ENCODE measurements at places on chromosomes 2 and 18.

- DNase-seq, result no peak
Measured at GRCh38 chr2:182726473-182726872, 10.4 kb downstream of the DNAJC10 start.

DNA sequence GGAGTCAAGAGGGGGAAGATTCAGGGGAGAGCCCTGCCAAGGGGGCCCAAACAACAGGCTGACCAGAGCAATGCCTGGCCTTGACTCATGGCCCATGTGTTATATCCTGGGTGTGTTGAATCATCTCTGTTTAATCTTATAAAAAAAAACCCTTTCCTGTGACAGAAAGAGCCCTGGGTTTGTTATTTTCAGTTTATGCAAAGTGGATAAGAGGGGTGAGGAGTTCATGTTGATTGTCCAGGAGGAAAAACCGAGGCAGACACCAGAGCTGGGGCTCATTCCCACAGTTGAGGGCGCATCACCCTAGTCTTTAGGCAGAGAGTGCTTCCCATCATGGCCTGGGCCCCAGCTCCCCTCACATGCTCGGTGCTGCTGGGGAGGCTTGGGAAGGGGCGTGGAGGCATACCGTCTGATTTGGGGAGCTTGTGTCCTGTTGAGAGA lies 30.9 kb upstream of the IL37 start:
- DNase-seq, result no peak

GRCh38 chr2:54656863-54657262 lies 66.6 kb upstream of the EML6 start:
- DNase-seq, result no peak

DNA sequence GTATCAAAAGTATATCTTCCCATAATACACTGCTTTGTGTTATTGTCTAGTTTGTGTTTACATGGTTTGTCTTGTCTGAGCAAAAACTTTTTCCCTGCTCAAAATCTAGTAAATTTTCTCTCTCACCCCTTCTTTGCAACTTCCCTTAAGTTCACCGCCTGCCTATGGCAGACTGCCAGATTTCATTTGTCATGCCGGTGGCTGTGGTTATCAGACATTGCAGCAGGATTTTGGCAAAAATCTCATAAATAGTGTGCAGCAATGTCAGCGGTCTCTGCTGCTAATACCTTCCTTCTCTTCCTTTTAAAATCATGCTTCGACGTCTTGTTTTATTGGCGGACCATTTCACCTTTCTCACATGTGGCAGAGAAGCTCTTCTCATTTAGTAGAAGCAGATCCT lies 45.6 kb upstream of the TMEM178A start:
- peak; percentile 60 for DNase-seq

GRCh38 chr2:714005-714741 lies 37.0 kb upstream of the TMEM18 start:
- DNase-seq, result peak; percentile 43

DNA sequence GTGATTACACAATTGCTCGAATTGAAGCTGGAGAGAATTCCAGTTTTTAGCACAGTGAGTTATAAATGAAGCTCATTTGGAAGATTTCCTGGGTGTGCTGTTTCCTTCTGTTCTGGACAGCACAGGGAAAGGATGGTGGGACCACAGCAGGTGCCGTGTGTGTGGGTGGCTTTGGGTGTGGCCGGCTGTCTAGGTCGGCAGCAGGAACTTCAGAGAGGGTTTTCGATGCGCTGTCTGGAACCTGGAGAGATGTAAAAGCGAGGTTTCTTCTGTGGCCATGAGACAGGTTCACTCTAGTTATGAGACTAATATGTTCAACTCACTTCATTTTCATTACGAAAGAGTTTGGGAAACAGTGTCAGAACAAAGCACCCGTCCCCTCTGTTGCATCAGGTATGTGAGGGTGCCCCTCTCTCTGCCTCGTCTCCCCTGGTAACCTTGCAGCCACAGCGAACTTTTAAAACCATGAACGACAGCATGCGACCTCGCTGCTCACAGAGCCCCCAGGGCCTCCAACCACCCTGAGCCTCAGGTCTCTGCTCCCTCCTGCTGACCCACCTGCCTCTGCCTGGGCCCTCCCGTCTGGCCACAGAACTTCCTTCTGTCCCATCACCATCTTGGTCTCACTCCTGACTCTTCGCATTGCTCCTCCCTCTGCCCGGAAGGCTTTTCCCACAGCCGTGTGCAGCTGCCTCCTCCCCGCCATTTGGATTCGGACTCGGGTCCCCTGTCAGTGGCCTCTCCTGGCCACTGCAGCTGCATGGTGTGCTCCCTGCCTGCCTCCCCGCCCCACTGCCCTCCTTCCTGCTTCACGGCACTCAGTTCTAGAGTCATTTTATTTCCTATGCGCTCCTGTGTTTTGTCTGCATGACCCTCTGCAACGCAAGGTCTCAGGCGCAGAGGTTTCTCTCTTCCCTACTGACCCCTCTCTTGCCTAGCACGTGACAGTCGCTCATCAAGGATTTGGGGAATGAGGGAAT lies 151.2 kb downstream of the NDUFA10 start:
- DNase-seq, result peak; percentile 38

- DNase-seq, result no peak
Measured at GRCh38 chr18:41761333-41762018, 193.6 kb upstream of the PIK3C3 start.

DNA sequence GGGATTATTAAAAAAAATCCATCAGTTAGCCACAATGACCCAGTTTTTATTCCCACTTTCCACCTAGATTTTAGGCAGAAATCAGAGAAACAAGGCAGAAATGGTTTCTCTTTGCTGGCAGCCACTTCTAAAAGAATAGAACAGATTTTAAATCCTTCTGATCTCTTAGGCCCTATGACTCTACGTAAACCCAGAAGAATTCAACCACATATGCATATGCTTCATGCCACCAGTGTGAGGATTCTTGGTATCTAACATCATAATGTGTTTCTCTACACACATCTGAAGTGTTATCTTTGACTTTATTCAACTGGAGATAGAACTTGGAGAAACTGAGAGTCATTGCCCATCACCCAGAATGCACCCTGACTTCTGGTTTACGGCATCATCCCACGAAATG lies 128.7 kb upstream of the TANK start:
- no peak for DNase-seq

- no peak for DNase-seq
Measured at GRCh38 chr18:60892855-60893254, 440.4 kb upstream of the CDH20 start.

DNA sequence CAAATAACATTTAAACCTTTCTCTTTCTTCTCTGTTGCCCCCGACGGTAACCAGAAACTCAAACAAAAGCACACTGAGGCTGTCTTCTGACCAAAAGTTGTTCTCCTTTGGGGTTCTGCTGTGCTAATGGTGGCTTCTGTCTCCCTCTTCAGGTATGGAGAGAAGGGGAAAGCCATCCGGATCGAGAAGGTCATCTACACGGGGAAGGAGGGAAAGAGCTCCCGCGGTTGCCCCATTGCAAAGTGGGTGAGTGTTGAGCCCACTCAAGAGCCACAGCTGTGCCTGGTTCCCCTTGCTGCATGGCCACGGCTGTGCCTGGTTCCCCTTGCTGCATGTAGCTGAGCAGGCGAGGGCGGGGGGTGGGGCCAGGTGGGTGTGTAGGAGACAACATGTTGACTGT lies 67.4 kb downstream of the BOLA3 start:
- DNase-seq, result peak; percentile 45

- DNase-seq, result no peak
Measured at GRCh38 chr18:52610451-52611115, 270.6 kb downstream of the DCC start.

GRCh38 chr2:44950646-44951045 lies 9.1 kb downstream of the SIX3 start:
- no peak for DNase-seq

DNA sequence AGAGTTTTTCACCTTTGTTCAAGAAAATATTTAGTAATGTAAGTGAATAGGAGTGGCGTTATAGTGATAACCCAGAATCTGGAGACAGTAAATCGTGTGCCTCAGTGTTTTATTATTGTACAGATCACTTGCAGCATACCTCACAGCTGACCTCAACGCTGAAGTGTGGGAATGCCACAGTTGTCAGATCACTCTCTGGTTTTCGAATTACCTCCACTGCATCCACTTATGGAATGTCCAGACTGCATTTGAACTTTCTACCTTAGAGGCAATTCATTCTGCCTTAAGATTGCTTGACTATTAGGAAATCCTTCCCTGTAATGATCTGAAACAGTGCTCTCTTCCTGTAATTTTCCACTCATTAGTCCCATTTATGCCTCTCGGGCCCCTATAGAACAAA lies 164.5 kb upstream of the ALPP start:
- DNase-seq, result peak; percentile 68

DNA sequence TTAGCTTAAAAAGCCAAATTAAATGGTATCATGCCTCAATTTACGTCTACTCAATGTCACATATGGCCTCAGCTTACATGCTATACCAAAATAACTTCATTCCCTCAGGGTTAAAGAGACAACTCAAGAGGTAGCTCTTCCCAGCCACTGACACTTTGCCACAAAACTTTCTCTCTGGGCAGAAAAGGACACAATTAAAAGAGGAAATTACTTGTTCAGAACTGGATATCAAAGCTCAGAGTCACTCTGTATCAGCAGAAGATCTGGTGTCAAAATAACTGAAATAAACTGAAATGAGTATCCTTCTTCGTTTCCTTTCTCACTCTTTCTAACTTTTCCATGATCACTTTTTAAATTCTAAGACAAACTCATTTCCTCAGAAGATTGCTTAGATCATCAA lies 108.7 kb downstream of the ZNF521 start:
- no peak for DNase-seq

- DNase-seq, result peak; percentile 66
Measured at GRCh38 chr2:168801961-168802858, at the start of gene NOSTRIN. NOSTRIN (plus strand) TSS chr2:168802637; CDS start chr2:168802647, 10 bp downstream.

DNA sequence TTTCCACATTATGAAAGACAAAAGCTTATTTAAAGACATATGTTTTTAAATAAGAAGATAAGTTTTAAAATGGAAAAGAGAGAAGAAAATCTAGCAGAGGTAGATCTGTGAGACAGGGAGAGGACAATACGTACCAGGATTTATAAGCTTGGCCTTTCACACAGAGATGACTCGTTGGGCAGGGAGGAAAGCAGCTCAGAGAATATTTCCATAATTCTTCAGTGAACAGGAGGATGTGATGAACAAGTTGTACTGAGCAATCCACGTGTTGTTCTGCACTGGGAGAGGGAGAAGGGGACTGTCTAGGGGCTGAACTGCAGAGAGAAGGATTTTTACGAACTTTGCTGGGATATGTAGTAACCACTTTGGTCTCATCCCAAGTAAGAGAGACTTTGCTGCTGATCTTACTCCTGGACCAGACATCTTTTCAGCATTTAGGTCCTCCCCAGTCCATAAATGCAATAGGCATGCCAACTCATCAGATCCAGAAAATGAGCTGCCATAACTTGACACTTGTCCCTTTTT lies 162.5 kb upstream of the SETBP1 start:
- DNase-seq, result peak; percentile 72

DNA sequence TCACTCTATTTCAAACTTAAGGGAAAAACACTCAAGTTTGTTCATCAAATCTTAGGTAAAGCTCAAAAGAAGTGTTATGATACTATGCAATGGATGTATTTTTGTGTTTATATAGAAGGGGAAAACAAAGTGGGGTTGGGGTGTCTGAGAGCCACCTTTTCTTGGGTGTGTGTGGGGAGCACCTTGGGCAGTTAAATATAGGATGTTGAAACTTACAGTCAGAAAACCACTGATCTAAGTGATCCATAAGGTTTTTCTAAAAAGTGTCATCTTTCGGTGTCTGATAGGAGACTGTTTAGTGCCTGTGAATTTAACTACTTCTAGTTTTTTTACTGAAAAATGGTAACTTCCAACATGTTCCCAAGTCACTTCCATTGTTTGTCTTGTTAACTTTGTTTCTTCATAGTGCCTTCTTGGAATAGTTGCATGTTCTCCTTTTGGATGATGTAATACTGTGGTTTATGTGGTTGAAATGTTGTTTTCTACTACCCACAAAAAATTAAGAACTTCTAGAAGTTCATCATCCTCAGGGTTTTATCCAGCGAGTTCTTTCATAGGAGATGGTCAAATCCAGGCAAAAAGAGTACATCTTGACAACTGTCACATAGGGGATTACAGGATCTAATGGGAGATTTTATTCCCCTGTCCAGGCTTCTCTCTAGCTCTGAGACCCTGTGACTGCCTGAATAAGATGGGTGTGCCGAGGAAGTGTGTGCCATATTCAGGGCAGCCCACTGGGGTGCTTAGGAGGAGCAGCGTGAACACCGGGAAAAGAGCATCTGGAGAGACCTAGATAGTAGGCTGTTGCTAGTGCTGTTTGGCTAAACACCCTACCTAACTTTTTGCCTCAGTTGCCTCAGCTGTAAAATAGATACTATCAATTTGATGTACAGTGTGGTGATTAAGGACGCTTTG lies 46.2 kb downstream of the CAB39 start:
- DNase-seq, result peak; percentile 24

DNA sequence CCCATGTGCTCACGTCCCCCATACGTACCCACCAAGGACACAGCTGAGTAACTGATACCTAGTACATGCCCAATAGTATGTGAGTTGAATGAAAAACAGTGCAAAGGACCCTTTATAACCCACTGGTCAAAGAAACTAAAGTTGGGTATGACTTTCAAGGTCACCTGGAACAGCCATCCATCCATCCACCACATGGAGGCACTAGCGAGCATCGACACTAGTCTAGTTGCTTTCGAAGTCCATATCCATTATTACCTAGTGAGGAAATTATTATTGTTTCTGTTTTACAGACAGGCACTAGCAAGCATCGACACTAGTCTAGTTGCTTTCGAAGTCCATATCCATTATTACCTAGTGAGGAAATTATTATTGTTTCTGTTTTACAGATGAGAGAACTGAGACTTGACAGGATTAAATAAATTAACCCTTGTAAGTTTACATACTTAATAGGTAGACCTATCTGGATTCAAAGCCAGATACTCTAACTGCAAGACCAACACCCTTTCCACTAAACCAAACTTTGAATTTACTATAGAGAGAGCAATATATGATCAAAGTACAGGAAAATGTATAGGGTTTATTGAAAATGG lies 233.7 kb downstream of the METTL4 start:
- DNase-seq, result no peak

GRCh38 chr2:42951263-42951938 lies 159.0 kb upstream of the HAAO start:
- DNase-seq, result peak; percentile 83

DNA sequence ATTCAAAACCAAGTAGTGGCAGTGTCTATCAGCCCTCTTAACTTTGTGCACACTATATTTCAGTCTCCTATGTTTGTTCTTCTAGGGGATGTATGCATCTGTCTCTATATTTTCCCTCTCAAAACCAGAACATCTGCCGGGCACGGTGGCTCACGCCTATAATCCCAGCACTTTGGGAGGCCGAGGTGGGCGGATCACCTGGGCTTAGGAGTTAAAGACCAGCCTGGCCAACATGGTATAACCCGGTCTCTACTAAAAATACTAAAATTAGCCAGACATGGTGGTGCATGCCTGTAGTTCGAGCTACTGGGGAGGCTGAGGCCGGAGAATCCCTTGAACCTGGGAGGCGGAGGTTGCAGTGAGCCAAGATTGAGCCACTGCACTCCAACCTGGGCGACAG lies 9.9 kb upstream of the GAREM2 start:
- no peak for DNase-seq

Data from muscle of leg (tissue), 16 donors.